Inflammatory macrophage treated with lipopolysaccharide for 1 hour (primary cell): ENCODE measurements at places on chromosomes 11 and 22.

GRCh38 chr11:47784785-47785381, 17.7 kb upstream of the FNBP4 start:
- no peak for DNase-seq

GRCh38 chr11:72788241-72788640, 5.6 kb downstream of the STARD10 start:
- peak; percentile 54 for DNase-seq

DNA sequence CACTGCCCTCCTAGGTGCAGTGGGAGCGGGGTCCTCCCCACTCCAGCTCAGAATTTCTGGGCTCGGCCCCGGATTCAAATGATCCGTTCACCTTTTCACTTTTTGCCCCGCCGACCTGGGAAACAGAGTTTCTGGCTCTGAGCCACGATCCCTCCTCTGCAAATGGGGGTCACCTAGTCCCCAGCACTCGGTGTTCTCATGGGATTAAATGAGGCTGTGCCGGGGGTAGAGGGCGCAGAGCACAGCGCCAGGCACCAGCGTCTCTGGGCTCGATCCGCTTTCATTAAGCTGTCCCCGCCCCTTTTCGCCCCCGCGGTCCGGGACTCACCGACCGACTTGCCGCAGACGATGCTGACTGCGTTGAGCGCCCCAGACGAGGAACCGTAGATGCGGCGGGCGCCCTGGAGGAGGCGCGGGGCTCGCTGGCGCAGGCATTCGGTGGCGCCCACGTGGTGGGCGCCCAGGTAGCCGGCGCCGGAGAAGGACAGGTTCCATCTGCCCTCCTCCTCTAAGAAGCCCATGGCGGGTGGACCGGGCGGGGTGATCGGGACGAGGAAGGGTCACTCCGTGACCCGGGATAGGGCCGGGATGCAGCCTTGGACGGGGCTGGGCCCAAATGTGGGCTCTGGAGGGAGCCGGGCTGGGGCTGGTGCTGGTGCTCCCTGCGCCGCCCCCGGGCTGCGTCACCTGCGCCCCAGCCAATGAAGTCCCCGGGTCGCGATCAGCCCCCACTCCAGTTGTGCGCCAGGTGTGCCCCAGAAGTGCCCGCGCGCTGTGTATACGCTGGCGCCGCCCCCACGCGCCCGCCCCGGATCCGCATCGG, at the start of gene PNPLA5:
Gene PNPLA5, minus strand, starts transcription at position 654 of the 823 bp plus-strand sequence. Its CDS starts 133 bp downstream, at position 521.
- DNase-seq = peak; percentile 9

GRCh38 chr22:37781434-37782059, 26.2 kb upstream of the GCAT start:
- no peak for DNase-seq

GRCh38 chr11:128412847-128413791, 174.2 kb downstream of the ETS1 start:
- DNase-seq = no peak
